ENCODE measurements at places on chromosomes 4 and X.

DNA sequence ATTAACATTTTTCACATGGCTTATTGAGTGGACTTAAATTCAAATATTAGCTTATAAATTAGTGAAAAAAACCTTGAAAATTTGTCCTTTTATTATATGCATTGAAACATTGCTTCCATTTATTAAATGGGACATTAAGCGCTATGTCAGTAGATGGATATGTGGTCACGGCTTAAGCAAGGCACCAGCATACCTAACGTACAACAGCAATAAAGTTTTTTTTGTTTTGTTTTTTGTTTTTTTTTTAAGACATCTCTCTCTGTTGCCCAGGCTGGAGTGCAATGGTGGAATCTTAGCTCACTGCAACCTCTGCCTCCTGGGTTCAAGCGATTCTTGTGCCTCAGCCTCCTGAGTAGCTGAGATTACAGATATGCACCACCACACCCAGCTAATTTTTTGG, 31.6 kb downstream of the PGM2 start:
- DNase-seq, result no peak

- no peak for DNase-seq
Measured at GRCh38 chr4:70734168-70734954, 12.6 kb downstream of the RUFY3 start.

GRCh38 chr4:75745161-75745560, 20.8 kb downstream of the USO1 start:
- DNase-seq, result no peak

DNA sequence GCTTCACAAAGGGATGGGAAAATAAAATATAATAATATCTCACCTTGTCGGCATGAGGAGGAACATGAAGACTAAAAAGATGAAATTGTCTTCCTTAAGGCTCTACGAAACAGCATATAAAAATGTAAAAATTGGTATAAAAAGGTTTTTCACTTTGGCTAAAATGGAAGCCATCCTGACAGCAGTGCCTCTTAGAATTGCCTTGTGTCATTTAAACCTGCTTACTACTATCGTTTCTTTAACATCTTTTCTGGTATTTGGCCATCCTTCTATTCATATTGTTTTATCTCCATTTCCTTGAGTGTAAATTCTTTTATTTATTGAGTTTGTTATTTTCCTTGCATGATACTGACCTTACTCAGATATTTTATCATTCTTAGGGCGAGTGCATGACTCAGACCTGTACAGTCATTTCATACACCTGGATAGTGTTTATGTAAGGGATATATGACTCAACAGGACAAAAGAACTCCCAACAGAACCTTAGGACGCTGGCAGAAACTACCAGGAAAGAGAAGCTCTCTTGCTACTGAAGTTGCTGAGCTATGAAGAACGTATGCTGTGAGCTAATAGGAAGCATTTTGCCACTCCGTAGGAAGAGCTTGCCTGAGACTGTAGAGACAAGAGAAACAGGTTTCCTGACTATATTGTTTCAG, 5.8 kb upstream of the CDKN2AIP start:
- no peak for DNase-seq

DNA sequence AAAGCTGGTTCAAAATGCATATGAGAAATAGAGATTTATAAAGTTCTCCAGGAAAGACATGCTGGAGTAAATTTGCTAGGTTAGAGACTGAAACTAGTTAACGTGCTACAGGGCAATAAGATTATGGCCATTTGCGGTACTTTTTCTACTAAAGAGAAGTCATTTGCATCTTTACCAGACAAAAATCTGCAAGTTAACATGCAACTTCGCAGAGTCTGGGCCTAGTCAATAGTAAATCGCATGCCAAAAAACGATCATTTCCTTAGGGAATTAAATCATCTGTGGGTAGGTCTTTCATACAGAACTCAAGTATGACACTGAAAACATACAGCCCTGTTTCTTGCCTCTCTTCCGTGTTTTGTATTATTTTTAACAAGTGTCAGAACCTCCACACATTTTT, 32.8 kb upstream of the REST start:
- no peak for DNase-seq

DNA sequence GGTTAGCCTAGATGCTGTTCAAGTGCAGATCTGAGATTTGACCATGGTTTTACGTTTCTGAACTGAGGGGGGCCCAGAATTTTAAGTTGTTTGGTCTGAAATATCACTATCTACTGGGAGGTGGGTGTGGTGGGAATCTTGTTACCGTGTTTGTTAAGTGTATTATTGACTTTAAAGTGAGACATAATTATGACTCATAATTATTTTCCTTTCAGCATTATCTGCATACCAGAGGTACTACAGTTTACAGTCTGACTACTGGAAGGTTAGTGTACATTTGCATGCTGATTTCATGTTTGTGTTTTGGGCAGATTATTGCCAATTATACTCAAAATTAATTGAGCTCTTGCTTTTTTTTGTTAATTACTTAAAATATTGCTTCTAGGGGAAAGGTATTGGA, 101.5 kb downstream of the KDM6A start:
- no peak for DNase-seq

DNA sequence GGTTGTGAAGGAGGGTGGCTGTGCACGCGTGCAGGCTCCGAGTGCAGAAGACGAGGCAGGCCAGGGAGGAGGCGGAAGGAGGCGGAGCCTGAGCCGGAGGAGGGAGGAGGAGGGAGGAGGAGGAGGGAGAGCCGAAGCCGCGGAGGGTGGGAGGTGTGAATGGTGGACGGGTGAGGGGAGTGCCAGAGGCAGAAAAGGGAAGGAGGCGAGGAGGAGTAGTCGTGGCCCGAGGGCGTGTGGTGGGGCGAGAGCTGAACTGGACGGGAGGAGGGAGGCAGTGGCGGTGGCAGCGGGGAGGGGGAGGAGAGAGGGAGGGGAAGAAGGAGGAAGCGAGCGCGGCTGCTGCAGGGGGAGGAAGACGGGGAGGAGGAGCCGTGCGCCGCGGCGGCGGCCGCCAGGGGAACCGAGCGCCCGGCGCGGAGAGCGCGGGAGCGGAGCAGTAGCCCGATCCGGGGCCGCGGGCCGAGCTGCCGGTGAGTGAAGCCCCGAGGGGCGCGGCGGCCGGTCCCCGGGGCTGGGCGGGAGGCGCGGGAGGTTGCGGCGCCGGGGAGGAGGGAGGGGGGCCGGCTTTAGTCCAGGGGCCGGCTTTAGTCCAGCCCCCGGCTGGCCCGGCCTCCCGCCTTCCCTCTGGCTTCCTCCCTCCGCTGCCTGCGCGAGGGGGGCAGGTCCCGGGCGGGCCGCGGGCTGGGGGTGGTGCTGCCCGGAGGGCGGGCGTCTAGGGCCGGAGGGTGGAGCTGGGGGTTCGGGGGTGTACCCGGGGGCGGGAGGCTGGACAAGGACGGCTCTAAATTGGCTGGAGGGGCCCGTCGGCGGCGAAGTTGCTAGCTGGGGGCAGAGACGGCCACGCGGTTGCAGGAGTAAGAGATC, at the start of gene TMEM164:
TSS of gene TMEM164 (plus strand) at position 815 of the 867 bp plus-strand sequence. CDS start 661 bp downstream, outside the sequence.
- DNase-seq, result peak; percentile 72

GRCh38 chr4:123986268-123986798, 589.7 kb downstream of the SPRY1 start:
- no peak for DNase-seq

DNA sequence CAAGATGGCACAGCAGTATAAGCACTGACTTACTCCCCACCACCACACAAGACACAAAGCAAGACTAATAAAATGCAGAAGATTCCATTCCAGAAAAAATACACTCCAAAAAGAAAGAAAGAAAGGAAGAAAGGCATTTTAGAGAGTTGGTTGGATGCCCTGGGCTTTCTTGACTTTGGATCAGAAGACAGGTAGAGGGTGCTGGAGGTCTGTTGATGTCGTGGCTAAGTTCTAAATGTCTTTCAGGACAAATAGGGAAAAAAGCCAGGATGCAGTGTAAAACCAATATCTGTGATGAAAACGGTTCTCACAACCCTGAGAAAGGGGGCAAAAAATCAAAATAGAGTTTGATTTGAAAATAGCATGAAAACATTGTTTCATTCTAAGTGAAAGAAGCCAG, 555.2 kb upstream of the PRKX start:
- DNase-seq, result no peak

DNA sequence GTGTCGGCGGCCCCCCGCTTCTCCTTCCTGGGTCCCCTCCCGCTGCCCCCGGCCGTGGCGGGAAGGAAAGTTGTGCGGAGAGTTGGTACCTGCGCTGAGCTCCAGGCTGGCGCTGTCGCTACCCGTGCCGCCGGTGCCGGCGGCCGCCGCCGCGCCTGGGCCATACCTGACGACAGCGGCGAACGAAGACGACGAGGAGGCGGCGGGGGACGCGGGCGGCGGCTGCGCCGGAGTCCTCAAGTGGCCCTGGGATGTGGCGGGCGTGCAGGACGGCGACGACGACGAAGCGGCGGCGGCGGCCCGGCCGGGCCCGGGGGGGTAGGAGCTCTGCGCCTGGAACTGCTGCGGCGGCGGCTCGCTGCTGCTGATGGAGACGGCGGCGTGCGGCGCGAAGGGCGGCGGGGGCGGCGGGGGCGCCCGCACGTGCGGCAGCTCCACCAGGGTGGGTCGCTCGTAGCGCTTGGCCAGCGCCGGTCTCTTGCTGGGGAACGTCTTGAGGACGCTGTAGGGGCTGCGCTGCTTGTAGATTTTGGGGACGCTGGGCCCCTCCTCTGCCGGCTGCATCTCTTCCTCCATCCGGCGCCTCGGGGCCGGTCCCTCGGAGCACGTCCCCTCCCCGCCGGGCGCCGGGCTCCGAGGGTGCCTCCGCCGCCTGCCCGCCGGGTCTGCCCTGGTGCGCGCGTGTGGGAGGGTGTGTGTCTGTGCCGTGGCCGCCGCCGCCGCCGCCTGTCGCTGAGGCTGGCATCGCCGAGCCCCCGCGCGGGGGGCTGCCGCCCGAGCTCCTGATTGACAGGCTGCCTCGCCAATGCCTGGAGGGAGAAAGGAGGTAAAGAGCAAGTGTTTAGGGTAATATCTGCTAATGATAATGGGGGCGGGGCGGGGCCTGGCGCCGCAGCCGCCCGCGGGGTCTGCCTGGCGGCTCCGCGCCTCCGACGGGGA, 618 bp downstream of the BEND4 start:
- peak; percentile 10 for DNase-seq

DNA sequence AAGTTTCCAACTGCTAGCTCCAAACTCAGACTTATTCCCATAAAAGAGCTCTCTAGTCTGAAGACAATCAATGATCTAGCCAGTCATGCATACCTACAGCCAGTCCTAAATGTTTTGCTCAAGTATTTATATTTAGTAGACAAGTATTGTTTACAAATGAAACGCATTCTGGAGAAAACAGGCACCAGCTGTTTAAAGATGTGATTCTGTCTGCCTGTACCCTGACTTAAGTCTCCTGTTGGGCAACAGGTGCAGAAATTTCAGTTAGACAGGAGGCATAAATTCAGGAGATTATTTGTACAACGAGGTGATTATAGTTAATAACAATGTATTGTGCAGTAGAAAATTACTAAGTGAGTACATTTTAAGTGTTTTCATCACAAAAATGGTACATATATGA, 28.9 kb downstream of the LNX1 start:
- DNase-seq, result no peak

DNA sequence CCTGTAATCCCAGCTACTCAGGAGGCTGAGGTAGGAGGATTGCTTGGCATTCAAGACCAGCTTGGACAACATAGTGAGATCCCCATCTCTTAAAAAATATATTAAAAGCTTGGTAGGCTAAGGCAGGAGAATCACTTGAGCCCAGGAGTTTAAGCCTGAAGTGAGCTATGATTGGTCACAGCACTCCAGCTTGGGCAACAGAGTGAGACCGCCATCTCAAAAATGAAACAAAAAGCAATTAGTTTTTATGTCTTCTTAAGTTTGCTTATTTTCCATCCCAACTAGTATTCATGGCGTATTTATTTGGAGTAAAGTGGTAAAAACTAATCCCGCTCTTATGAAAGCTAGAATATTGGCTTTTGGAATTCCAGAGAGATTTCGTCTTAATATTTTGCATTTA, 25.4 kb upstream of the PDE5A start:
- no peak for DNase-seq

DNA sequence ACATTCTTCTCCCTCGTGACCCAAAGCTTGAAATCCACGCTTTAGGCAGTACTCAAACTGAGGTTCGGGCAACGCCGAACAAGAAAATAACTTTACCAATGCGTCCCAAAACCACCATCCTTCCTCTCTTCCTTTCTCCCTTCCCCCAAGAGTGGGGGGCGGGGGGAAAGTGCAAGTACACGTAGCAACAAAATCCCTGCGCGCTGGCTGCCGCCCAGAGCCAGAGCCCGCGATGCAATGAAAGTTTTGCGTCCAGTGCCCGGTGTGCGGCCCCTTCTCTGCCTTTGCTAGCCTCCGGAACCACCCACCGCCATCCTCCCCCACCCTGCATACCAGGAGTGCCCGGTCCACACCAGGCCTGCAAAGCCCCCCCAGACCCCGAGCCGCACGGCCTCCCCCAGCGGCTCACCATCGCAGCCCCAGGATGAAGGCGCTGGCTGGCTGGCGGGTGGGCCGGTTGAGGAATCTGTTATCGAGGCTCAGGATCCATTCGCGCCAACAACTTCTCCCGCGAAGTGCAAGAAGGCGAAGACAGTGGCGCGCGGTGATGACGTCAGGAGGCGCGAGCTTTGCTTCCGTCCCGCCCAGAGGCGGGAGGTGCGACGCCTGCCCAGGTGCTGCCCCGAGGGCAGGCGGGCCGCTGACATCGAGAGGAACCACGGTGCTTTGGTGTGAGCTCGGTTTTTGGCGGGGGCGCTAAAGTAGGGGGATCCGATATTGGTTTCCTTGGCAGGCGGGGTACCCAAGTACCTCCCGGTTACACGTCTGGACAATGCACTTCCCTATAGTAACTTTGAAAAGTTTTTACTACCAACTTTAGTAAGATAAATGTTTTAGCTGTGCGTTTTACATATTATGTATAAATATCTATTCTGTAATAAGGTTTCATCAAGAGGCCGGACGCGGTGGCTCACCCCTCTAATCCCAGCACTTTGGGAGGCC, at the start of gene RFC1:
TSS of gene RFC1 (minus strand) at position 533 of the 942 bp plus-strand sequence. CDS start at position 412, 121 bp downstream.
- peak; percentile 95 for DNase-seq

- DNase-seq, result no peak
Measured at GRCh38 chr4:146481246-146481645, 40.5 kb downstream of the SLC10A7 start.

DNA sequence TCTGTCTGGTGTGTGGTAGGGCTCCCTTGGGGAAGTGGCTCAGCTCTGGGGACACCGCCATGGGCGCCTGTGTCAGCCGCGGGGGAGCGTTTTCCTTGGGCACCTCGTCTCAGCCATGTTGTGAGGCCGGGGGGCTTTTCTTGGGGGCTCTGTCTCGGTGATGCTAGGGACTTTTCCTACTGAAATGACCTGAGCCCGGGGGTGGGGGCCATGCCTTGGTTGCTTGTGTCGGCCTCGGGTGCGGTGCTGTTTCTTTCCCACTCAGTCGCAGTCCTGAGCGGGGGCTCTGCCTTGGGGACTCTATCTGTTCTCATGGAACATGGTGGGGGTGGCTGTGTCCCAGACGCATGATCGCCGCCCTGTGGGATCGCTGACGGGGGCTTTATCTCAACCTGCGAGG, 356 bp downstream of the CT45A1 start:
- no peak for DNase-seq

DNA sequence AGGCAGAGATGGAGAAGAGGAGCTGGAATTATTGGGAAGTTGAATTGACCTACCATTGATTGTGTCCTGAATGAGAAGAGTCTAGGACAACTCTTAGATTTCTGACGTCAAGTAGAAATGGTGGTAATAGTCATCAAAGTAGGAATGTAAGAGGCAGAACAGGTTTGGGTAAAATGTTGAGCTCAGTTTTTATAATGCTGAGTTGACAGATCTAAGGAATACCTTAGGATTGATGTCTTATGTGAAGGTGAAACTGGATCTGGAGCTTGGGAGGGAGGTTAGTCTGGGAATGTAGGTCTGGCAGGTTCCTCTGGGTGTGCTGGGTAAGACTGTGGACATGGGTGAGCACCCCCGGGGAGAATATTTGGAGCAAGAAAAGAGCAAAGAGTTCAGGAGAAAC, 31.9 kb downstream of the JADE1 start:
- no peak for DNase-seq

- no peak for DNase-seq
Measured at GRCh38 chr4:10197952-10198351, 81.4 kb upstream of the WDR1 start.
